Activated CD4-positive, alpha-beta T cell treated with anti-CD3 and anti-CD28 coated beads, Interleukin-10, Interleukin-2, amounts not matched to agents 100 ng/mL and 50 ng/mL, durations not matched to agents 16 hours and 8 hours (primary cell): ENCODE measurements at places on chromosomes 12 and 14.

DNA sequence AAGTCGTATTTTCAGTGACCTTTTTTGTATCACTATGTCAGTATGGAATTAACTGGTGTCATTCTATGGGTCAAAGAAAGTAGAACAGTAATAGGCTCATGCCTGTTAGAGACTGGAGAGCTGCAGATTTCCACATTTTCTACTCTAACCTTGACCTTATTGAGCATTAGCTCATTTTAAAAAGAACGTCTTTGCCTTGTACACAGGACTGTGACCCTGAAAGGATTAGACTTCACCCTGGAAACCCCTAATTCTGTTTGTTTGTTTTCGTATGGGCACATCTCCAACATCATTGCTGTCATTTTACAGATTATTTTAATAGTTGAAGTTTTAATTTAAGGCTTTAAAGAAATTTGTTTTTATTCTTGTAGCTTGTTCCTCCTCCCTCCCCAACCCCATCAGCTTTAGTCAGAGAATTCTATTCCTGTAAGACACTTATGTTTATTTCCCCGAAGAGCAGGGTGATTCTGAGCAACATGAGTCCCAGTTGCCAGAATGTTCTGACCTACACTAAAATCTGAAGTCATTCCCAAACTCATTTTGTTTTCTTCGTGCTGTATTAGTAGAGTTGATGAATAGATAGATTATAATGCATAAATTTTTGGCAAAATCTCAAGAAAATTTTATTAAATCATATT is 451.3 kb downstream of the FOXG1 start:
- DNase-seq: no peak

DNA sequence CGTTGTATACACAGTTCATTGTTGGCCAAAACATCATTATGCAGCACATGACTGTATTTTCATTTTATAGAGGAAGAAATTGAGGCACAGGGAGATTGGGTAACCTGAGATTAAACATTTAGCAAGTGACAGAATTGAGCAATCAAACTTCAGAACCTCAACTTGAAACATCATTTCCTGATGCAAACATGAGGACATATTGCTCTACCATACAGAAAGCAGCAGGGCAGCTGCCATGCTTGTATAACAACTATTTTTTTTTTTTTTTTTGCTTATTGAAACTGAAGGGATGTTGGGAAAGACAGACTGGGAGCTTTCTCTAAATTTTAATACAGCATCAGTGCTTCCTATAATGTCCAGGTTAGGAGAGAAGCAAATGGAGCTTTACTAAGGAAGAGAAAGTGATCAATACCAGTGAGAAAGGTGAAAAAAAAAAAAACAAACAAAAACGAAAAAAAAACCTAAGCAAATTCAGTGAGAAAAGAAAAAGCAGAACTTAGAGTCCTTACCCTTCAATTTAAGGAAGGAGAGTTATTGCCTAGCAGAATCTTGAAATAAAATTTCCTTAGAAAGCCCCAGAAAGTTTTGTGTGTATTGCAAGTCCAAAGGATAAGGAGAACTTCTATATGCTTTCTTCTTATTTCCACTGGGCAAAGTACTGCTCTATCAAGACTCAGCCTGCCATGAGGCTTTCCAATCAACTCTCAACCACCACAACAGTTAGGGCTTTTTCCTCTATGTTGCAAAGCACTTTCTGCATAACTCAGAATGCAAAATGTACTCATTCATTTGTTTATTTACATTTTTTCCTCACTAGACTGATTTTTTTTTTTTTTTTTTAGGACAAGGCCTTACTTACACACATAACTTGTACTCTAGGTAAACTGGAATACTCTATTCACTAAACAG is 21.6 kb downstream of the BTG1 start:
- DNase-seq: peak; percentile 35

DNA sequence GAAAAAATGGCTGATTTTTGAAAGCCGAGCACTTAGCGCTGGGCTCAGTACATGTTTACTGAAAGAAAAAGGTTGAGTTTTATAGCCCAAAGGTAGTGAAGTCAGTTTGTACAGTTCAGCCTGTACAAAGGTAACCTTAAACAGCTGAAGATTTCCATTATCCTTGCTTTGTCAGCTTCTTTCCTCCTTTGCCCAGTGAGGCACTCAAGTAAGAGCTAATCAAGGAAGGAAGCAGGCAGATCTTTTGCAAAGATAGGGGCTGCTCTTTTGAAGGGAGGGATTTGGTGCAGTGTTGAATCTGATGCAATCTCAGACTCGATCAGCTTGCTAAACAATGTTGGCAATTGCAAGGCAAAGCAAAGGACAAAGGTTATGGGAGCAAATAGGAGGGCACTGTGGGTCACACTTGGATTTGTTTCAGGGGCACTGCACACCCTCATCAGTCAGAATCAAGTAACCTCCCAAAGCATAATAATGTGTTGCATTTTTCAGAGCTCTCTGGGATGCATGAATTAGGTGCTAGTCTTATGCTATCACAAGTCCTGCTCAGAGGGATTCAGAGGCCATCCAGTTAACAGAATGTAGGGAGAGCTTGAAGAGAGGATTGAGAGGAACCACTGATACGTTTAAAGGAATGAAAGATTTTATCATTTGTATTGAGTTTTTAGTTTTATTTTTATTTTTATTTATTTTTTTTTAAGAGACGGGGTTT is 44.4 kb downstream of the ANO6 start:
- DNase-seq: no peak

DNA sequence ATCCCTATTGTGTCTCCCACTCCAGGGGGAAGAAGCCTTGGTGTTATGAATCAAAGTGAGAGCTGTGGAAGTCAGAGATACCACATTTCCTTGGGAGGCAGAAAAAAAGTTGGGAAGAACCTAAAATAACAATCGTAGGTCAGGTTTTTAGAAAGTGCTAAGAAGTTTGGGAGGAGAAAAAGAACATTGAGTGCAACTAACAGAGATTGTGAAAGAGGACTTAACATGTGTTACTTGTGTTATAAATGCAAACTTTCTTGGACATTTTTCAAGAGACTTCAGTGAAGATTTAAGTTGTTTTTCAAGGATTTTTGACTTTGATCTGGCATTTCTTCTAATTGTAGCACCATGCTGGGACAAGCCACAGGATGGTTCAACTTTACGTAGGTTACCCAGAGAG is 7.8 kb upstream of the ERP27 start:
- no peak for DNase-seq

GRCh38 chr14:91844029-91844428 is 23.3 kb downstream of the TC2N start:
- no peak for DNase-seq

- DNase-seq: peak; percentile 68
These were observed 4.5 kb upstream of the SETD1B start for GRCh38 chr12:121799156-121799841.

- no peak for DNase-seq
These were observed 188.1 kb downstream of the SYT10 start for GRCh38 chr12:33251548-33251947.

GRCh38 chr12:51511546-51512260 is 79.3 kb upstream of the SCN8A start:
- DNase-seq: no peak

DNA sequence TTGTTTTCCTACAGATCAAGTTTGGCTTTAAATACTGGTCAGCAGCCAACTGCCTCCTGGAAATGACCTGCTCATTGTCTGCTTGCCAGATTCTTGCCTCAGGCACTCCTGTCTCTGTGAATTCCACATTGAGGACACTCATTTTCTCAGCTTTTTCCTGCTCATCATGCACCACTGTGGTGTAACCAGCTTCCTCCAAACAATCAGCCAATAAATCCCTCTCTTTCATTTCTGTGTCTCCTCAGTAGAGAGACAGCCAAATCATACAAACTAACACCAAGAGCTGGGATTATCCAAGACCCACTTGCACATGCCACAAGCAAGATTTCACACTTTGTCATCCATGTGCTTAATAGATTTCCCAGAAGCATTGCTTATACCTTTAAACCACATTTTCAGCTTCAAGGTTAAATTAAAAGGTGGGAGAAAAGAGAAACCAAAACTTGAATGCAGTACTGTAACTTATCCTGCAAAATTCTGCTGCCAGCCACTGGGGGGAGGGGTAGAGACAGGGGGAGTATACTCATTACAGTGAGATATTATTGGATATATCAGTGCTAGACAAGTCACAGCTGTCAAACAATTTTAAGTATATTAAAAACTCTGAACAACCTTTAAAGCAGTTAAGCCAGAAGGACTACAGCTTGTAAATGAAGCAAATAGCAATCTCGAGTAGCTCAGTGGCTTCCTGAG is 105.0 kb downstream of the PPP2R5E start:
- peak; percentile 25 for DNase-seq

DNA sequence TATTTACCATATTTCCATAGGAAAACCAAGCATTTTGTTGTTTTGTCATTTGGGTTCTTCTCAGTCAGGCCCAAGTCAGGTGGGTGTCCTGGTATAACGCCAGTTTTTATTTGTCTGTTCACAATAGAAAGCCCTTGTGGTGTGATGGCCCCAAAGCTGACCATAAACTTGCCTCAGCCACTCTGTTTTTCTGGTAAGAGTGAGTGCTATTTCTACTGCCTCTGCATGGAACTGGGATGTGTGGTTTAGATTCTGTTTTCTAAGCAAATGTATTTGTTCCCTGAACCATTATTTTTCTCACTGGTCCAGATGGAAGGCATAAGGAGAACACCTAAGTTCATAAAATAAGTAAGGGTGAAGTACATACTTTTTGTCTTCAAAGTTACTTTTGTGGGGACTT is 1.8 kb upstream of the SSPN start:
- DNase-seq: no peak

- DNase-seq: no peak
These were observed 62.9 kb upstream of the VSX2 start for GRCh38 chr14:74176400-74176793.

DNA sequence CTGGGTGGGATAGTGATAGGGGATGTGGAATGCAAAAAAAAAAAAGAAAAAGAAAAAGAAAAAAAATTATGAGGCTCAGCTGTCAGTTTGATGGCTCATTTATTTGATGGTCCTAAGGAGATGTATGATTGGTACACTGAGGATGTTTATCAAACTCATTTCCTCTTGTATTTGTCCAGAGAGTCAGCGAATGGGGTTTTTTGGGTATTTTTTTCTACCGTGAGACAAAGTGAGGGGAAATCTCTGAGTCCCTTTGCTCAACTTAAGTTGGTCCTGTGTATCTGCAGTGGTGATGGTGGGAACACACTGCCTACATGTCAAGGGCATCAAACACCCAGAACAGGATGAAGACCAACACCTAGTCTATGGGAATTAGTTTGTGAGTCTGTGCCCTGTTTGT is 176.9 kb upstream of the HIF1A start:
- no peak for DNase-seq

DNA sequence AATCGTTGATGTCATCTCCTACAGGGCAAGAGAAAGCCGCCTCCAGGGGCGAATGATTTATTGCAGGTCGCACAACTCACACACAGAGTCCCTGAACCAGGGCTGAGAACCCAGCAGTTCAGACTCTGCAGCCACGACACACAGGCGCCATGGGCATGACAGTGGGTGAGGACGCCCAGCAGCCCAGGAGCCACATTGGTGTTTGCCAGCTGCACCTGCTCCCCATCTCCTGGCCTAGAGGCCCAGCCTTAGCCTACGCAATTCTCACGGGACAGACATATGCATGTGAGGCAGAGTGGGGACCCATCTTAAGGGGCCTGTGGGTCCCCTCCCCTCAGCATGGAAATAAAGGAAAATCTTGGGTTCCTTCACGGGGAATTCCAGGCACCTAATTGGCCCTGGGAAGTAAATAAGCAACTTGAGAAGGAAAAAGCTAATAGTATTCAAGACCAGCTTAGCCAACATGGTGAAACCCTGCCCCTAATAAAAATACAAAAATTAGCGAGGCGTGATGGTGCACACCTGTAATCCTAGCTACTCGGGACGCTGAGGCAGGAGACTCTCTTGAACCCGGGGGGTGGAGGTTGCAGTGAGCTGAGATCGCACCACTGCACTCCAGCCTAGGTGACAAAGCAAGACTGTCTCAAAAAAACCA is 69.3 kb downstream of the RIMBP2 start:
- DNase-seq: no peak

- DNase-seq: no peak
These were observed 42.4 kb downstream of the PDE3A start for GRCh38 chr12:20410734-20411133.

DNA sequence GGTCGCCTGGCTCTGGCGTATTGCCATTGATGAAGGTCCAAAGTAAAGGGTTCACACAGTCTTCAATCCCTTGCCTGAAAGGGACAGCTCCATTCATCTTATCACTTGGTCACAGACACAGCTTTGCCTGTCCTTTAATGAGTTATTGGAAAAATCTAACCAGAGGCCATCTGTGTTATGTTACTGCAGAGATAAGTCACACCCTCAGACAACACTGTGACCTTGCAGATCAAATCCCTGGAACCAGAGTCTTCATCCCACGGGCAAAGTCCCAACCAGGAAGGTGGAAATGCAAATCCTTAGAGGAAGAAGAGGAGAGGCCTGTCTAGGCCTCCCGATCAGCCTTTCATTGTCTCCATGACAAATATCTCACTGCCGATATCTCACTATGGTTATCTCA is 68.3 kb upstream of the SCN8A start:
- DNase-seq: no peak

- no peak for DNase-seq
These were observed 90.4 kb downstream of the PPP2R5C start for GRCh38 chr14:101851736-101852405.

DNA sequence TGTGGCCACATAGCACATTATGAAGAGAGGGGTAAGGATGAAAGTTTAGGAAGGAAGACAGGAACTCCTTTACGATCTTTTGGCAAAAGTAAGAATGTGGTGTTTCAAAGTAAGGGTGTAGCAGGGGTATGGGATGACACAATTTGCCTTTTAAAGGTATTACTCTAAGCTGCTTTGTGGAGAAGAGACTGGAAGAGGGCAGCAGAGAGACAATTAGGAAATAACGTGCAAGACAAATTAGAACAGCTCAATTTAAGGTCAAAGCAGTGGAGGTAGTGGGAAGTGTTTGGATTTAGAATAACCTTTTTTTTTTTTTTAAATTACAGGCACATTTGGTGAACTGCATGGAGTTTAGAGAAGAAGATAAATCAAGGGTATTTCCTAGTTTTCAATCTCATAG is 342.6 kb downstream of the NOVA1 start:
- no peak for DNase-seq

- DNase-seq: no peak
These were observed 87.2 kb upstream of the CDKN3 start for GRCh38 chr14:54309615-54310014.

GRCh38 chr12:6613015-6613775 is 6.0 kb upstream of the CHD4 start:
- DNase-seq: peak; percentile 35

- no peak for DNase-seq
These were observed 35.2 kb downstream of the NT5DC3 start for GRCh38 chr12:103805655-103806360.

DNA sequence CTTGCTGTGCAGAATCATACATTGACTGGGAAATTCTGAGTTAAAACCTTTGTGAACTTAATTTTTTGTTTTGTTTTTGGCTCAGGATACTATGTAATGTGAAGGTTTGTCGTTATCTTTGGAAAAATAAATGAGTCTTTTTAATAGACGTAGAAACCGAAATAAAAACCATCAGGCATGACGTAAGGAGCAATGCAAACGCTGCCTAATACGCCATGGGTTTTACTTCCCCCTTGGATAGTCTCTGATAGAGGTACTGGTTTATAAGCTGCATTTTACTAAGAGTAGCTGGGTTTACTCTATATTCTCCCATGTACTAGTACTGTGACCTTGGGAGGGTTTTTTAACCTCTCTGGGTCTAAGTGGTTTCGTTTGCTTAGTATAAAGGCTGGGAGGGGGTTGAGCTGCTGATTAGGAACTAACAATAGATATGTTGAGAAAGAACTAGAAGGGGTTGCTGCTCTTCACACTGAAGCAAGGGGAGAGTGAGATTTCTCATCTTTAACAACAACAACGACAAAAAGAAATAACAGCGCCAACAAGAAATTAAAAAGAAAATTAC is 66.8 kb upstream of the SLCO1C1 start:
- no peak for DNase-seq

GRCh38 chr12:42981379-42981778 is 391.8 kb upstream of the PRICKLE1 start:
- DNase-seq: no peak
